ENCODE measurements at places on chromosomes 4 and X.

DNA sequence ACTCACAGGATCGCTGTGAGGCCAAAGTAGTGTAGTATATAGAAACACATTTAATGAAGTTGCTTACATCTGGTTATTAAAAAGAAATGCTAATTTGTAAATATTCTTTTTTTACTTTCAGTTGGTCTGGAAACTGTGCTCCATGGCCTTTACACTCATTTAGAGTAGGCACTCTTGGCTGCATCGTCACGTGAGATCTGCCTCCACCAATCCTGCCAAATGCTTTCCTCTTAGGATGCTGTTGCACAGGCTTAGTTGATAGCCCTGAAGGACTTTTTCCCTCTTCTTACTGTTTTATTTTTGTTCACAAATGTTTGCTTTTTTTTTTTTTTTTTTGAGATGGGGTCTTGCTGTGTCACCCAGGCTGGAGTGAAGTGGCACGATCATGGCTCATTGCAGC lies 6.3 kb downstream of the CPE start:
- no peak for DNase-seq

DNA sequence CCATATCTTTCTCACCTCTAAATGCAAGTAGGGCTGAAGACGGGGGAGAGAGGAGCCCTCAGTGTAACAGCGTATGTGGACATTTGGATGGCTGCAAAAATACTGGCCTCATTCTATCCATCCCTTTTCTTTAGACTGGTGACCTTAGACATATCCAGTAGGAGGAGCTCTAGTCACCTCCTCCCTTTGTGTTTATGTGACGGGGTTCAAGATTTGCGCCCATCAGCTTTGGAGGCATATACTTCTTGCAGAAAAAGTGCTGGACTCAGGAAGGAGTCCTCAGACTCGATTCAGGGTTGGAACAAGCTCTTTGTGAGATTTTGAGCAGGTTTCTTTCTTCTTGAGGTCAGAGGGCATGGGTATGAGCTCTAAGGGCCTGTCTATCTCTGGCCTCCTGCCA lies 86.2 kb downstream of the MAMLD1 start:
- DNase-seq = no peak

DNA sequence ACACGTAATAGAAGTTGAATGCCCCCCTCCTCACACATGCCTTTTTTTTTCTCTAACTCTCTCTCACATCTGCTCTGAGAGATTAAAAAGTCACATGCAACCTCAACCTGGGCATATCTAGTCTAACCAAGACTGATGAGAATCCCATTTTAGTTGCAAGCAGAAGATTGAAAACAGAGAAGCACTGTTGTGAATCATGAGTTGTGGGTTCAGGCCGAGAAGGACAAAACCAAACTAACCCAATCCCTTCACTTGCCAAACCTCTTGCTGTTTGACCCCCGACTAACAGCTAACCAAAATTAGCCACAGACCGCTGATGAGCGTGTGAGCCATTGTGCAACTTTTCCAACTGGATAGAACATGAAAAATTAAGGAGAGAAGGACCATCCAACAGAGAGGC lies 31.8 kb downstream of the CXCL1 start:
- DNase-seq = no peak

DNA sequence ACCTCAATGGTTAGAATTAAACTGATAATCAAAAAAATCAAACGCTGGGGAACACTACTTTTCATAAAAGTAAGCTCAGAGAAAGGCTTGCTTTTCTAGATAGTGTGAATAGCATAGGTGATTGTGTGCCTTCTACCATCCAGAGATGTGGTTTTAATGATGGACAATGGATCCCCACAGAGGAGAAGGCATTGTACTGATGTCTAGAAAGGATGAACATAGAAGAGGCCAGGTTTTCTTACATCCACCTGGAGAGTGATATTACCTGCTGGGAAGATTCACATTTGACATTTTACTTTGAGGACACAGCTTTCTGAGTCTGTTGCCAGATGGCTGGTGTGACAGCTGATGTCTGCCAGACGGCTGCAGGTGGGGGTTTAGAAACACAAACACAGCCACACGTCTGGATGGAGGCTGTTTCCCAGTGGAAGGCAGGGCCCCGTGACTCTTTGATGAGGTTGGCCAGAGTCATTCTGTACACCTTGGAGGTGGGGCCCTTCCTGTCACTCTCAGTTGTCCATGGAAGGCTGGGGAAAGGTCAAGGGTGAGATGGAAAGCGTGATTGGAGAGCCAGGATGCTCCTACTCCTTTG lies 114.4 kb downstream of the PSAPL1 start:
- no peak for DNase-seq

DNA sequence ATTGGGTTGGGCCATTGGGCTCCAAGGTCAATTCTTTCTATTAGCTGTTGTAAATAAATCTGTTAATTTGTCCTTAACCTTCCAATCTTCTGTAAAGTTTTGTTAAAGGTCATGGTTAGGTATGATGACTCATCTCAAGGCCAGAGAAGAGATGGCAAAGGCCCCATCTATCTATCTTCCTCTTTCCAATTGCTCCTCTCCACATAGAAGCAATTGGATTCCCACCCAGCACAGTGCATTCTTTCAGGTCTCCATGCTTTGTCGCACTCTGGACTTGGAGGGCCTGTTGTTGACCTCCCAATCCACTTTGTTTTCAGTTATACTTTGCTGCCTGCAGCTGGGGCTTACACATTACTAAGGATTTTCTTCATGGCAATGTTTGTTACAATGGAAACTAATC lies 118.5 kb downstream of the MFAP3L start:
- DNase-seq = no peak

All from CD4-positive, alpha-beta T cell treated with Interleukin-2 at 100 ng/mL for 4 hours (primary cell).